ENCODE measurements at places on chromosomes 4 and X.

- no peak for DNase-seq
Measured at GRCh38 chr4:94978904-94979303, 221.1 kb downstream of the BMPR1B start.

DNA sequence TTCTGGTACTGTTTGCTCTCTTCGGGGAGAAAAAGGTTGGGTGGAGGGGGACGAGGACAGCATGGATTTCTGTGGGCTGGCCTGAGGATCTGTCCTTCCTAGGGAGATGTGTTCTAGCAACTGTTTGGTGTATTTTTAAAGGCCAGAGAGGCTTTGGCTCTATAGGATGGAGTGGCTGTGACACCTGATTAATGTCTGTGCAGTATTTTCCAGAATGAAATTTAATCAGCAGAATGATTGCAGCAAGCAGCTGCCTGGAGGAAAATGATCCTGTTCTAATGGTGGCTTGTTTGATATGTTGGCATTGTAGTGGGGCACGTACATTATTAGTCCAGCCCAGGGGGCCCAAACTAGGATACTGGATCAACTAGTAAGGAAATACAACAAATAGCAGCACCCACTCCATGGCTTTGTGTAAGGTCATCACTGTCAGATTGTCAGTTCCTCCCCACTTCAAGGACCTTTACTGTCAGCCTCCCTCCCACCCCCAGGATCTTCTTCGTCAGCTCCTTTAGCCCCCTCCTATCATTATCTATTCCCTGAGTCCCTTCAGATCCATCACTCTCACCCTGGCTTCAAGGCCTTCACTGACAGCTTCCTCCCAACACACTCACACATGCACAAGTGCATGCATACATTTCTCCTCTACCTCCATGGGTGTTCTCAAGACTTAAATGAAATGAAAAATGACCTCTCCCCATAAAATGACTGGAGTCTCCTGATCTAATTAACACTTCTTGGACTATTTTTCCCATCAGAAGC lies 10.4 kb upstream of the TMEM255A start:
- DNase-seq: no peak

DNA sequence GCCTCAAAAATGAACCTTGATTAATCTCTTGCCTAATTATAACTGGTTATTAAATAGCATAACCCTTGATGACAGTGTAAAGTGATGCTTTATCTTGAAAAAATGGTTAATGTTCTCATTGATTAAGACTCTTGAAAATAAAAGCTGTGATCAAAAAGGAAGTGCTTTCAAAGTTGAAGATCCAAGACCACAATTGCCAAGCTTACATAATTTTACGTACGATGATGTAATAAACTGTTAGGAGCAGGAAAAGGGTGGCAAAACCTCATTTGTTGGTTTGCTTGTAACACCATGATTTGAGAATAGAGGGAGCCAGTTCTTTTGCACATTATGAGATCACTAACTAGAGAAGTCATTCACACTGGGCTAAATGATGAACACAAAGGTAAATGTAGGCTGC lies 322.2 kb downstream of the ADGRL3 start:
- DNase-seq: no peak

- DNase-seq: no peak
Measured at GRCh38 chr4:128285085-128285997, 2.3 kb downstream of the PGRMC2 start.

GRCh38 chr4:73617256-73617655 lies 3.0 kb downstream of the RASSF6 start:
- no peak for DNase-seq

- DNase-seq: no peak
Measured at GRCh38 chr4:157271166-157271869, 50.8 kb downstream of the GRIA2 start.

DNA sequence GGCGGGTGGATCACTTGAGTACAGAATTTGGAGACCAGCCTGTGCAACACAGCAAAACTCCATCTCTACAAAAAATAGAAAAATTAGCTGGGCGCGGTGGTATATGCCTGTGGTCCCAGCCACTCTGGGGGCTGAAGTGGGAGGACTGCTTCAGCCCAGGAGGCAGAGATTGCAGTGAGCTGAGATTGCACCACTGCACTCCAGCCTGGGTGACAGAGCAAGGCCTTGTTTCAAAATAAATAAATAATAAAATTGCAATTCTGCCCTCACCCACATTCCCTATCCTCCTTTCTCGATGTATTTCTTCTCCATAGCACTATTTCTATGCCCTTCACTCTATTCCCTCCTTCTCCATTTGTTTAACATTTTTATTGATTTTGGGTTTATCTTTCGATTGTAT lies 8.7 kb upstream of the SLAIN2 start:
- DNase-seq: no peak

- DNase-seq: no peak
Measured at GRCh38 chr4:184420881-184421416, 53.4 kb downstream of the IRF2 start.

GRCh38 chr4:98632258-98632657 lies 26.2 kb downstream of the TSPAN5 start:
- DNase-seq: no peak

DNA sequence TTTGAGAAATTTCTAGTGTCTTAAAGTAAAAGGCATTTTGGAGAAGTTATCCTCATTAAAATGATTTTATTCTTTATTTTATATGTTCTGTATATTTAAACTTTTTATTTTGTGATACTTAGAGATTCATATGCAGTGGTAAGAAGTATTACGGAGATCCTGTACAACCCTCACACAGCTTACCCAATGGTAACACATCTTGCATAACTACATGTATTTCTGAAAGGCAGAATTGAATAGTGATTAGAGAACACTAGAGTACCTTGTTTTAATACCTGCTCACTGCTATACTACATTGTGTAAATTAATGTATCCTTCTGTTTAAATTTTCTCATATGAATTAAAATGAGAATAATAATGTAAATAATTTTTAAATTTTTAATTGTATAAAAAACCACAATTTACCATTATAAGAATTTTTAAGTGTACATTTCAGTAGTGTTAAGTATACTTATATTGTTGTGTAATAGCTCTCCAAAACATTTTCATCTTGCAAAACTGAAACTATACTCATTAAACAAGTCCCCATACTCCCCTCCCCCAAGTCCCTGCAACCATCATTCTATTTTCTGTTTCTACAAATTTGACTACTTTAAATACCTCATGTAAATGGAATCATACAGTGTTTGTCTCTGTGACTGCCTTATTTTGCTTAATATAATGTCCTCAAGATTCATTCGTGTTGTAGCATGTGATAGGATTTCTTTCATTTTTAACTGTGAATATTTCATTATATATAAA lies 45.4 kb downstream of the INTS12 start:
- DNase-seq: no peak

- DNase-seq: no peak
Measured at GRCh38 chrX:38278682-38279081, 48.6 kb downstream of the RPGR start.

- peak; percentile 12 for DNase-seq
Measured at GRCh38 chr4:141081921-141082395, 51.3 kb downstream of the RNF150 start.

GRCh38 chr4:147220833-147221232 lies 260.1 kb upstream of the EDNRA start:
- no peak for DNase-seq

DNA sequence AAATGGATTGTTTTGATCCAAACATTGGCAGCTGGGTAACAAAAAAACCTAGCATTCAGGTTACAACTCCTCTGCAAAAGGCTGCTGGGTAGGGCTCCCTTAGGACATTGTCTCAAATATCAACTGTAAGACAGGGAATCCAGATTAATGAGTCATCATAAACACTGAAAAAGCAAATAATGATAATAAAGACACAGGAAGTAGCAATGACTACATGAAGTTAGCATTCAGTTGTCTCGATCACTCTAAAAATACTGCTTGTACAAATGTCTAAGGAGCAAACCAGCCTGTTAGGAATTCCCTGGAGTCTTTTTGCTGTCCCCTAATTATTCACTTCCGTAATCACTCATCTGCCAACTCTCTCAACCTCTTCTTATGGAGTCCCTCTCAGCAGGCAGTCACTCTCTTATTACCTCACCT lies 259.2 kb downstream of the GPC3 start:
- DNase-seq: no peak

- DNase-seq: no peak
Measured at GRCh38 chrX:95058815-95059214, 1384.8 kb downstream of the FAM133A start.

GRCh38 chr4:163380703-163381102 lies 37.0 kb downstream of the NPY5R start:
- no peak for DNase-seq

DNA sequence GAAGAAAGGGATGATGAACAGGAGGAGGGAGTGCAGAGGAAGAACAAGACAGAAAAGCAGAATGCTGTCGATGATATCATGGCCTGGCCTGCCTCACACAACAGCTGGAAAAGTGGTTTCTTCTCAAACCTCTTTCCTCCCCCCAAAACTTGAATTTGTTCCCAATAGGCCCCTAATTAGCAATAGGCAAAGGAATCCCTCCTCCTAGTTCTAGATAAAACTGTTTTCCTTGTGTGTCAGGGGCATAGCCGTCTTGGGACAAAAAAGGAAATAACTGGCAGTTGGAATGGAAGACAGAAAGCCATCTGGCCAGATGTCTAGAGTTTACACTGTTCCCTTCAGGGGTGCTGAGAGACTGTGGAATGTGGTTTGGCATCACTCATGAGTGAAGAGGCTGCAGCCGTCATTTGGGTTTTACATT lies 177.8 kb upstream of the C1QTNF7 start:
- DNase-seq: no peak

DNA sequence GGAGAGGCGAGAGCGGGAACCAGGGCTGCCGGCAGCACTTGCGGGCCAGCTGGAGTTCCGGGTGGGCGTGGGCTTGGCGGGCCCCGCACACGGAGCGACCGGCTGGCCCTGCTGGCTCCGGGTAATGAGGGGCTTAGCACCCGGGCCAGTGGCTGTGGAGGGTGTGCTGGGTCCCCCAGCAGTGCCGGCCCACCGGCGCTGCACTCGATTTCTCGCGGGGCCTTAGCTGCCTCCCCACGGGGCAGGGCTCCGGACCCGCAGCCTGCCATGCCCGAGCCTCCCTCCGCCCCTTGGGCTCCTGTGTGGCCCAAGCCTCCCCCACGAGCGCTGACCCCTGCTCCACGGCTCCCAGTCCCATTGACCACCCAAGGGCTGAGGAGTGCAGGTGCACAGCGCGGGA lies 25.2 kb upstream of the KIT start:
- no peak for DNase-seq

DNA sequence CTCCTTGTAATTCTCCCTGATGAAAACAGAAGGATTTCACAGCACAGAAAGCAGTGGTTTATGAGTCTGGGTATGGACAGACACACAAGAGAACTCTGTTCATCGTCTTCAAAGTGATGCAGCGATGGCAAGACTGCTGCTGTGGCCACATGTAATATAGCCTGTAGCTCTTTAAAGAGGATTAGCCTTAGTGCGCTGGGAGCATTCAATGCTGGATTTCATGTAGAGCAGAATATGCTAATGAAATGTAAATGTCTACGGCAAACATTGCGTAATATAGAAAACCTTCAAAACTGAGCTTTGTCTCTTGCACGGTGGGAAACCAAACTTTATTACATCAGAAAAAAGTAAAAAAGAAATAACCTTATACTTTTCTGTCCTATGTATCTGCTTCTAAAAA lies 42.9 kb downstream of the ALPK1 start:
- DNase-seq: no peak

DNA sequence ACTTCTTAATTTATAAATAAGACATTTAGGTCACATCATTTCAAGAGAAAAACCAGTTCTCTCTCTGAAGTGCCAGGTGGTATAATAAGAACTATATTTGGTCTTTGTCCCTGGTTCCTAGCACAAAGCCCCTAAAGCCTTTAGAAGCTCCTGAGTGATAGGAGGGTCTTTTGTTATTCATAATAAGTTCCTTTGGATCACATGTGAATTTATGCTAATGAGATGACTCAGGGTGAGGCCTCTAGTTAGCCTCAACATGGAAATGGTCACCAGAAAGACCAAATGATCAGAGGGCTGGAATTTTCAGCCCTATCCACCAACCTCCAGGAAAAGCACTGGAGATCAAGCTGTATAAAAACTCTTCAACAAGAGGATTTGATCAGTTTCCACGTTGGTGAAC lies 68.1 kb upstream of the BLTP1 start:
- DNase-seq: no peak

- no peak for DNase-seq
Measured at GRCh38 chr4:153655928-153656327, 28.2 kb upstream of the TLR2 start.

DNA sequence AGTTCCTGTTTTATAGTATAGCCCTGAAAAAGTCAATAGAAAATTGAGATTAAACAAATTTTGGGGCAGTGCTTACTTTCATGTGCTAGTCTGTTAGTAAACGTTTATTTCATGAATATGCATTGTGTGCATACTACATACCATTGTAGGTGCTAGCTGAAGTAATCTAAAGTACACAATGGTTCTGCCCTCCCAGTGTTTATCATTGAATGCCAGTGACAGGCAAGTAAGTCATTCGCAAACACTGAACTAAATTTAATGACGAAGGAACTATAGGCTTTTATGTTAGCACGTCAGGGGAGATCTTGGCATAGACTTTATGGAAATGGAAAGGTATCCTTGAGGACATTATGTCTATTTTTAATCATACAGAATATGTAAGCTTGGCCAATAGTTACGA lies 426.9 kb upstream of the EPHA5 start:
- DNase-seq: peak; percentile 85

GRCh38 chr4:174279433-174280155 lies 3.9 kb downstream of the FBXO8 start:
- DNase-seq: no peak

DNA sequence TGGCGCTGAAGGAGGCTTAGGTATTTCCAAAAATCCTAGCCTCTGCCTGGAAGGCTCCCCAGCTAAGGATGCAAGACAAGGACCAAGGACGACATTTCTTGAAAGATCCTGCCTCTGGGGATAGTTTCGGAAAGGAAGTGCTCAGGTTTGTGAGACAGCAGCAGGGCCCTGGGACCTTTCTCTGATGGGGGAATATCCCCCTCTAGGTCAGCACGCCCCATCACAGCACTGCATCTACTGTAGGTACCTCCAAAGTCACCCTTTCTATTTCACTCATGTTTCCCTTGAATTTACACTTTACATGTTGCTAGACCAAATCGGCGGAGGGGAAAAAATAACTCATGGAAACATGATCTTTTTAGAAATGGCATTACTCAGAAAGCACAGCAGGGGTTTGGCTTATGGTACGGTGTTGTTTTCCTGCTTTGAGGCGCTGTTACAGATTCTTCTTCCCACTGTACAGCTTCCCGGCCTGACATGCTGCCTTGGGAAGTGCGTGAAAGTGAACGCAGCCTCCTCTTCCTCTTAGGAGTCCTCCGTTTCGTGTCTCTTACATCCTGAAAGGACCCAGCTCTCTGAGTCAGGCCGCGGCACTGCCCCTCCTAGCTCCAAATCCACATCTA lies 77.2 kb upstream of the DHRSX start:
- DNase-seq: no peak

DNA sequence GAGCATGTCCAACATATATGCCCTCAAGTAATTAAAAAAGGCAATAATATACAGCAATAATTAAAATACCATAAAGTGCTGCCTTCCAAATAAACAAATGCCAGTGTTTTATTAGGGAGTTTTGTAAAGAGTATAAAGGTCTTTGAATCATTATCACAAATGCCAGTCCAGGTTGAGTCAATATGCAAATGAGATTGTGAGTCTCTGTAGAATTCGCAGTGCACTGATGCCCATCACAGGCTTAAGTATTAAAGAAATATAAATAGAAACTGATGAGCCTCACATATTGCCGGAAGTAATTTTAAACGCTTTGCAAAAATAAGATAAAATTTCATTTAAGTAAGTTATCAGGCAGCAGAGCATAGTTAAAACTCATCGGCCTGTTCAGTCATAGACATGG lies 205.0 kb upstream of the TECRL start:
- no peak for DNase-seq
